Lower lobe of right lung (tissue), 2 donors: ENCODE measurements at places on chromosomes 7 and 10. TPM values are rescaled to one million over a fixed set of nuclear protein-coding genes. Genes with fewer than 3 reads are reported as not detected.

DNA sequence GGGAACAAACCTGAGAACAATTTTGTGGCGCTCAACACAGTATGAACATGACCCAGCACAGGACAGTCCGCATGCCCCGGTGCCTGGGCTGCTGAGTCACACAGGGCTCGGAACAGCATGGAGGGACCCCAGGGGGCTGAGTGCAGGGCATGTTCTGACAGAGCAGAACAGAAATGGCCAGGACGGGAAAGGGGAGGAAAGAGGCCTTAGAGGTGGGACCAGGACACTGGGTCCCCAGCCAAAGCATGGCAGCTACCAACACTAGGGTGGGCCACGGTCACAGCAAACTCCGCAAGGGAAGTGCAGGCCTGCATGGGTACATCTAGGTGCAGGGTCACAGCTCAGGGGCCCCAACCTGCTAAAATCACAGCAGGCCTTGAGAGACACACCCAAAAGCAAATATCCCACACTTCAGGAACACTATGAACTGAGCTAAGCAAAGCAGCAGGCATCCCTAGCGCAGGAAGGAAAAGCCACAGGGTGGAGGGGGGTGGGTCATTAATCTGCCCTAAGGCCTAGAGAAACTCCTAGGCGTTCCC lies 5.6 kb downstream of the IMPDH1 start:
- H3K4me3 ChIP-seq: peak overlapping the region; percentile 75

DNA sequence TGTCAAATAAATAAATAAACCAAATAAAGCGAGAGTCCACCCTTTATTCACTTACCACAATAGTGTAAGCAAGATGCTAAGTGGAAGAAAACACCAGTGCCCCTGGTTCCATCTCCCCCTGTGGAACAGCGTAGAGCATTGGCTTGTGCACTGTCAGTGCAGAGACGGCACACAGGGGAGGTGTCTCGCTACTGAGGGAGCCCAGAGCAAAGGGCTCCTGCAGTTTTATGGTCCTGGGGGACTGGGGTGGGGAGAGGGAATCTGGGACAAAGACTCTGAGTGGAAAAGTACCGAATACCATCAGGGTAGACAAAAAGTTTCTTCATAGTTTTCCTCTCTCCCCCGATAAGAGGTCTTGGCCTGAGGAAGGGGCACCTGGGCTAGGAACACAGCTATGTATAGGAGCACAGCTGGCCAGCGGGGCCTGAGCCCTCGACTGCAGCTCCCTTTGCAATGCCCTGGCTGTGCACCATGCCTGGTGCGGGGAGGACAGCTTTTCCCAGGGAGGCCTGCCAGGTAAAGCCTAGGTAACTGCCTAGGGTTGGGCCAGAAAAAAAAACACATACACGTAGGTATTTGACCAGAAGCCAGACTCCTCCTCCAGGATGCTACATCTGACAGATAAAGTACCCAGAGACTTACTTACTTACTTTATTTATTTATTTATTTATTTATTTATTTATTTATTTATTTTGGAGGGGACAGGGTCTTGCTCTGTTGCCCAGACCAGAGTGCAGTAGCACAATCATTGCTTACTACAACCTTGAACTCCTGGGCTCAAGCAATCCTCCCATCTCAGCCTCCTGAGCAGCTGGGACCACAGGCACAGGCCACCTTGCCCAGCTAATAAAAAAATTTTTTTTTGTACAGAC lies 88.8 kb upstream of the KIF5B start:
- H3K27me3 ChIP-seq: no peaks in the 10 kb centered on the region
- peaks cover 14% of the 10 kb centered on the region for H3K4me1 ChIP-seq
- no peak overlapping the region for H3K4me3 ChIP-seq
- H3K27ac ChIP-seq: no peak overlapping the region
- H3K36me3 ChIP-seq: no peaks in the 10 kb centered on the region
- no peak for DNase-seq

- H3K4me1 ChIP-seq: peaks cover 6% of the 10 kb centered on the region
- H3K27me3 ChIP-seq: no peaks in the 10 kb centered on the region
- no peak overlapping the region for H3K27ac ChIP-seq
- H3K36me3 ChIP-seq: no peaks in the 10 kb centered on the region
Observed at GRCh38 chr7:67489881-67490280, 493.2 kb downstream of the TYW1 start.

- peaks cover 31% of the 10 kb centered on the region for H3K4me1 ChIP-seq
- H3K36me3 ChIP-seq: peaks cover 15% of the 10 kb centered on the region
- DNase-seq: peak; percentile 84
- peak overlapping the region; percentile 73 for H3K4me3 ChIP-seq
- peaks cover 5% of the 10 kb centered on the region for H3K27me3 ChIP-seq
Observed at GRCh38 chr10:92690211-92690914, 608 bp downstream of the HHEX start.

LRGUK gene
- total RNA-seq: 1.8 TPM

FAM25C gene
- total RNA-seq: not detected

SPDYE1 gene
- not detected for total RNA-seq

FFAR4 gene
- total RNA-seq: 13.7 TPM
